ENCODE measurements at places on chromosomes 6 and 20.

DNA sequence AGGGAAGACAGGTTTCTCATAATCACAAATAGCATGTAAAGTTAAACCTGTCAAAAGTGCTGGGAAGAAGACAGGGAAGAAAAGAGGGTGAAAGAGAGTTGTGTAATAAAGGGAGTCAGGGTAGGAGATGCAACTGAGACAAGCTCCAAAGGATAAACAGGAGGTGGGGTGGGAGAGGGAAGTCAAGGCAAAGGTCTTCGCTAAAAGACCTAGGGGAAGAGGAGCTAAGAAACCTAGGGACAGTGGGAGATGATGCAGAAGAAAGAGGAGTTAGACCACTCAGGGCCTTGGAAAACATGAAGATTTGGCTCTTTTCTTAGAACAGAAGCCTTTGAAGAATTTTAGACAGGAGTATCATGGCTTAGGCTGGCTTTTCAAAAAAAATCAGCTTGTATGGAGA is 7.0 kb downstream of the PRR3 start:
- no peak for DNase-seq

GRCh38 chr6:5191722-5192121 is 69.0 kb downstream of the LYRM4 start:
- DNase-seq, result no peak

DNA sequence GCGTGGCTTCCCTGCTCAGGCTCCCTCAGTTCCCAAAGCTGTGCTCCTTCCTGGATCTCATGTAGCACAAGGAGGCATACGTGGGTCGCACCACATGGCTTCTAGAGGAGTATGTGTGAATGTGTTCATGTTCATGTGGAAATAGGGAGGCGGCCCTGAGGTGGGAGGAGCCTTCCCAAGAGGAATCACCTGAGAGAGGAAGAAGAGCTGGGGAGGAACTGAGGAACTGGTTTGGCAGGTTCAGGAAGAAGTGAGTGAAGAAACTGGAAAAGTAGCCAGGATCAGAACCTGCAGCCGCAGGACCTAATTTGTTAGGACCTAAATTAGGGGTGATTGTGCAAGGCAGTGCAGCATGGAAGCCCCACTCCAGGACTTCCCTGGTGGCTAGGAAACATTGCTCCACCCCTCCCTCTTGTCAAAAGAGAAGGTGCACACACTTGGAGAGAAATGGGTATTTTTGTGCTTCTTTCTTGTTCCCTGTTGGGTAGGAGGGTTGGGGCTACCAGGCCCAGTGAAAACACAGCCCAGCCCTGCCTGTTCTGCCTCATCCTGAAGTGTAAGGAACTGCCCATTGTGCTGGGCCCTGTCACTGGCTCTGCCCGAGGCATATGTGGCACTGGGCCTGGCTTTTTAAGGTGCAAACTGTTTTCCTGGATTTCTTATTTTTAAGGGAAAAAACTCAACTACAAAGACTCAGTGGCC is 20.7 kb downstream of the SYNJ2 start:
- DNase-seq, result no peak

DNA sequence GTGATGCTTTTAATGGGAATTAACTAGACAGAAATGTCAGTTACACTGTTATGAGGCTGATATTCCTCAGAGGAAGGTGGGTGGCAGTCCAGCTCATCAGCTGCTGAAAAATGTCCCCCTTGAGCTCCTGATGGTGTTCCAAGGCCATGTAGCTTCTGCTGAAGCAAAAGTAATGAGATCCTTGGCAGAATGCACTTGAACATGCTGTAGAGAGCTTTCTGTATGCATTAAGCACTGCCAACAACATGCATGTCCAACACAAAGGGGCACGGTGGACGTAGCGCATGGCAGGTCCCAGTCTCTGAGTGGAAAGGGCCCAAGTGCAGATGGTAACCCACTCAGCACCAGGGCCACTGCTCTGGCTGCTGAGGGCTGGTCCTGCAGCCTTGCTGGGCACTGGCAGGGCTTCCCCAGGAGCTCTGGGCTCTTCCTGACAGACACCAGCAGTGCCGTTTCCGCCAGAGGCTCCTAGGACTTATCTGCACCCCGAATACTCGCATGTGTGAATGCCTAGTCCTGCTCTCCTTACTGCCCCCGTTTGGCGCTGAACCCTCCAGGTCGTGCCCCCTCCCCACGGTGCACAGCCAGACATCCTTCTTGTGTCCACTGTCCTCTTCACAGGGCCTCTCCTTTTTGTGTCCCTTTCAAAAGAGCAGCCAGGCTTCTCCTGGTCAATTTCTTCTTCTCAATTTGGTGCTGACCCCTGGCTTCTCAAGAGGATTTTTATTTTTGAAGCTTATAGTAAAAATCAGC is 18.6 kb upstream of the SYNDIG1 start:
- no peak for DNase-seq

DNA sequence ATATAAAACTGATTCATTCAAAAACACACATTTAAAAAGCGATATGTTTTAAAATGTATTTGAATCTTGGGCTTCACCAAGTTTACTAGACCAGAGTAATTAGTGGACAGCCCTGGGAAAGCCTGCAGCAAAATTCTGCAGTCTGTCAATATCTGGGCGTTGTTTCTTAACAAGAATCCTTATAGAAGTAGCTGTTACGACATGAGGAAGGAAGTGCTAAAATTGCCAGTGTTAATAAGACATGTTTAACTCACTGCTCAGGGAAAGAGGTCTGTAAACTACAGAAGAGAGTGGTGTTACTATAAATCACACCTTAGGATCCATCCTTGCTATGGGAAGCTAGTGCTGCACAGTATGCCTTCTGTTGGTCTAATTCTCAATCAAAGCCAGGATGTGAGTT is 120.6 kb downstream of the TBX18 start:
- no peak for DNase-seq

DNA sequence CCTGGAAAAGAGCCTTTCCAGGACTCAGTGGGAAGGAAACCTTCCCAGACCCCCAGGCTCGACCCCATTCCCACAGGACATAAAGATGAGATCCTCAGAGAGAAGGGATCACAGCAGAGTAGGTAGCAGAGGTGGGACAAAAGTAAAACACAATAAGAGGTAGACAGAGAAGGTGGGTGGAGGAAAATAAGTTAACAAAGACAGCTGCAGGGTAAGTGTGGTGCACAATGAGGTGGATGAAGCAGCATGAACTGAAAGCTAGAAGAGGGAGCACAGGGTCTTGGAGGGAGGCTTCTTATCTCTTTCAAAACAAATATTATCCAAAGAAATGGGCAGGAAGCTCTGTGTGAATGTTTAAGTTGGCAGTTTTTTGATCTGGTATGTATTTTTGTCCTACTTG is 14.0 kb upstream of the MAP7 start:
- DNase-seq, result no peak

DNA sequence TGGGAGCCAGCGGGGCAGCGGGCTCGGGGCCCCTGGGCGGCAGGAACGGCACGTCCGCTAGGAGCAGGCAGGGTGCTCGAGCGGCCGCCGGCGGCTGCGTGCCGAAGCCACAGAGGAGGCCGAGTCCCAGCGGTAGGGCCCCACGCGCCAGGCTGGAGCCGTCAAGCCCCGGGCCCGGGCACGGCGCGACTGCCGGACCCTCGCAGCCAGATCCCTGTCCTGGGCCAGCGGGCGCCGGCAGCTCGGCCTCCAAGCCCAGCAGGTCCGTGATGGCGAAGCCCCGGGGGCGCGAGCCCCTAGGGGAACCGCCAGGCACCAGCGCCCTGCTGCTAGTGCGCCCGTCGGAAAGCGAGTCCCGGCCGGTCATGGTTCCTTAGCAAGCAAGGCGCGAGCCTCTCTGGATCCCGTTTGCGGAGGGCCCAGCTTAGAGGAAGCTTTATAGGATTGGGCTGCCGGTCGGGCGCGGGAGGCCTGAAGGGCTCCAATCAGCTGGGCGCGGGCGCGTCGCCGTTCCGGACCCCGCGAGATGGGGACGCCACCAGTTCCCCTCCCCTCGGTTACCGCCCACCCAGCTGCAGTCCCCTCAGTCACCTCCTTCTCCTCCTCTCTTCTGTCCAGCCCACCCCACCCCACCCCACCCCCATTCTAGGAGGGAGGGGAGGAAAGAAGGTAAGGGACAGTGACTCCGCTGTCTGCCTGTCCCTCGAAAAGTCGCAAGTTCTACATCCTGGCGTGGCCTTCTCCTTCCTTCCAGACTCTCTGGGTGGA is at the start of gene VSX1:
Gene VSX1, minus strand, starts transcription at position 412 of the 768 bp plus-strand sequence. Its CDS starts 45 bp downstream, at position 367.
- no peak for DNase-seq
